ENCODE measurements at places on chromosomes 5 and 9.

GRCh38 chr5:176441921-176442323 is 6.3 kb upstream of the FAF2 start:
- no peak for DNase-seq

- DNase-seq = no peak
Observed at GRCh38 chr9:81729135-81729534, 39.8 kb upstream of the TLE1 start.

GRCh38 chr5:123371575-123372179 is 51.5 kb downstream of the CEP120 start:
- DNase-seq = peak; percentile 26

DNA sequence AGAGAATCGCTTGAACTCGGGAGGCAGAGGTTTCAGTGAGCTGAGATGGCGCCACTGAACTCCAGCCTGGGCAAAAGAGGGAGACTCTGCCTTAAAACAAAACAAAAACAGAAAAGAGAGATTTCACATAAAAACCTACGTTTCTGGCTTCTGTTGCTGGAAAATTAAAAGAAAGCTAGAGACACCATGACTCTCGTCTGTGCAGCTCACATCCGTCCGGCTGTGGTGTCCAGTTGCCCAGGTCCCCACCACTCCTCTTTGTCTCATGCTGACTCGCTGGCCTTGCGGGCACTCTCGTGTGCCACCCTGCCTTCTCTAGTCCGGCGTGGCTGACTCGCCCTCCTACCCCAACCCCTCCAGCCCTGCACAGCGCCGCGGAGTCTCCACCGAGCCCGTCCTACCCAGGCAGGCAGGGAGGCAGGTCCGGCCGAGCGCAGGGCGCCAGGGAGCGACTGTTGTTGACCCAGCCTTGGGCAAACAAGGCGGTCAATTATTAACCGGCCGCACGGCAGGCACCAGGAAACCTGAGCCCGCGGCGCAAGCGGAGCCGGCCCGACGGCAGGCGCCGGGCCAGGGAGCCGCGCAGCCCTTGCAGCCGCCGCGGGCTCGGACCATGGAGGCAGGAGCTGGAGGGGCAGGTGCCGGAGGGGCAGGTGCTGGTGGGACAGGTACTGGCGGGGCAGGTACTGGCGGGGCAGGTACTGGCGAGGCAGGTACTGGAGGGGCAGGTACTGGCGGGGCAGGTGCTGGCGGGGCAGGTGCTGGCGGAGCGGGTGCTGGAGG is at the start of gene PRRT1B:
TSS of gene PRRT1B (plus strand) at position 521 of the 783 bp plus-strand sequence. CDS start at position 614, 93 bp downstream.
- no peak for DNase-seq

- no peak for DNase-seq
Observed at GRCh38 chr5:39019254-39019653, 54.9 kb downstream of the RICTOR start.

GRCh38 chr5:140025736-140026135 is 17.4 kb downstream of the NRG2 start:
- no peak for DNase-seq

GRCh38 chr9:118238139-118238538 is 533.9 kb downstream of the TLR4 start:
- no peak for DNase-seq

- DNase-seq = no peak
Observed at GRCh38 chr5:110304176-110304575, 422.3 kb downstream of the TMEM232 start.
